ENCODE measurements at places on chromosomes 7 and 10.

- no peak for DNase-seq
Measured at GRCh38 chr10:115814542-115814941, 458.5 kb downstream of the GFRA1 start.

DNA sequence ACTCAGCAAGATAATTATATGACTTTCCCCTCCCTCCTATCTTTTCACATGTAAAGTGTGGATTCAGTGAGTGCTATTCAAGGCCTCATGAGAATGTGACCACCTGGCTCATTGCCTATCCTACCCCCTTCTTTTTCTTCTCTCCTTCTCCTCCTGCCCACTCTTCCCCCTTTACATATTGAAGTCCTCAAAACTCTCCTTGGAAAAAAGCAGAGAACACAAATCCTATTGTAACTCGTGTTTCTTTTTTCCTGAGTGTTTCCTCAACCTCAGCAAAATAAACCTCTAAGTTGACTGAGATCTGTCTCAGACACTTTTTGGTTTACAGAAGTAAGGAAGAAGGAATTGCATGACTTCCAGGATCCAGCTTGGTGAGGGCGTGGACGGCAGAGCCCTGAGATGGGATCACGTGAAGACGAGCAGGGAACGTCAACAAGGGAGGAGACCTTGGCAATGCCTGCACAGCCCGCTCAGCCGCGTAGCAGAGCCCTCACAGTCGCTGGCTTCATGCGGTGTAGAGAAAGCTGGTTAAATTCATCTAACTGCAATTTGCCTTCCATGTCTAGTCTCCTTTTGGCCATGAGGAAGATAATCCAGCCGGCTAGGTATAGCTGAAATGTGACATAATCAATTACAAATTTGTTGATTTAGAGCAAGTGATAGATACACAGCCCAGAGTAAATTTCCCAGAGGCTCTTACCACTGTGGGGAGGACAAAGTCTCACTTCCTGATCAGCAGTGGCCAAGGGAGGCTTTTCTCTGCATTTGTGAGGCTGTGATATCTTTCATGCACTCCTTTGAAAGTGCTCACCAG, 75.7 kb downstream of the LYZL2 start:
- DNase-seq: no peak

GRCh38 chr7:129163875-129164544, 19.5 kb downstream of the TSPAN33 start:
- peak; percentile 80 for DNase-seq

GRCh38 chr7:101677797-101678479, 48.8 kb upstream of the MYL10 start:
- no peak for DNase-seq

DNA sequence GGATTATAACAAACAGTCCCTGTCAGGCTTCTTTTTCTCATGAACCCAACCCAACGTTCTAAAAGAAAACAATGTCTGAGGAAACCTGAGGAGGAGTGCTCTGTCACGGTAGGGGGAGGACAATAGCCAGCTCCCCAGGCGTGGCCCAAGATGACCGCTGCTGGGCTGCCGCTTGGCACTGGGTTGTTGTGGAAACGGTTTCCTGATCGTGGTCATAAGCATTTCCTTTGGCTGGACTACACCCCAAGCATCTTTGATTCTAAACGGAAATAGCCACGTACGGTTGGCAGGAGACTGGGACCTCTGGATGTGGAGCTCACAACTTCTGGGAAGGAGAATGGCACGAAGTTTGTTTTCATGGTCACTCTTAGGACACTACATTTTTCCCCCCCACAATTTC, 30.4 kb upstream of the DMBT1 start:
- DNase-seq: no peak

- no peak for DNase-seq
Measured at GRCh38 chr7:150420242-150420641, 30.2 kb upstream of the GIMAP8 start.

DNA sequence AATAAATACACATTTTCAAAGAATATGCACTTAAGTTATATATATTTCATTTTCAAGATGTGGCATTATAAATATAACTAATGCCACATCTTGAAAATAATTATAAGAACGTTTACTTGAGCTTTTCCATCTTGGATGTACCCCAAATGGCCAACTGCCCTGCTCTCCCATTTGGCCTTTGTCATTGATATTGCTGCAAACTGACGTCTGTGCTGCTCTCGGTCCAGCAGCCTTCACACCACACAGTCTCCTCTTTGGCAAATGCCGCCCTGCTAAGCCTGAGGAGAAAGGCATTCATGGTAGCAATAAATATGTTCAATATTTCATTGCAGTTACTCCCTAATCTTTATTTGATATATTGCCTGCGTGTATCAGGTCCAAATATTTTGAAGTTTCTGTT, 384.6 kb upstream of the ADARB2 start:
- DNase-seq: no peak

DNA sequence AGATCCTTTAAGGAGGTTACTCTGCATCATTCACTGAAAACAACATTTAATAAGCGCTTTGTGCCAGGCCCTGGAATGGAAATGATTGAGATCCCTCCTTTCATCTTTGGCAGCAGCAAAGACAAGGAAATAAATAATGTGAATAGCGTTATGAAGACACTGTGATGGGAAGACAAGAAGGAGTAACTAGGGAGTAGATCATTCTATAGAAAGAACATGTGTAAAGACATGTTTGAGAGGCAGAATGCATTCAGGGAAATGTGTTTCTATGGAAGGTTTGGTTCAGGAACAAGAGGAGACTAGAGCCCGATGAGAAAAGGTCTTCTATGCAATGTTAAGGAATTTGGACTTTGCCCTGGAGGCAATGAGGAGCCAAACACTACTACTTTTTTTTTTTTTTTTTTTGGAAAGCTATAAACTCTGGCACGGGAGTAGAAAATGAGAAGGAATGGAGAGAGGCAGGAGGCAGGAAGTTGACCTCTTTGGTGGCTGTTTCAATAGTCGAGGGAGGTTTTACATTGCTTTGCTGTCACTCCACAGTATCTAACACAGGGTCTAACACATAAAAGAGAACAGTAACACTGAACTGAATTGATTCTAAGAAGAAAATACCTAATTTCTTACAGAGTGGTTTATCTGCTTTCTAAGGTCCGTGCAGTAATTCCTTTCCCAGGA, 44.9 kb downstream of the SMURF1 start:
- DNase-seq: no peak

DNA sequence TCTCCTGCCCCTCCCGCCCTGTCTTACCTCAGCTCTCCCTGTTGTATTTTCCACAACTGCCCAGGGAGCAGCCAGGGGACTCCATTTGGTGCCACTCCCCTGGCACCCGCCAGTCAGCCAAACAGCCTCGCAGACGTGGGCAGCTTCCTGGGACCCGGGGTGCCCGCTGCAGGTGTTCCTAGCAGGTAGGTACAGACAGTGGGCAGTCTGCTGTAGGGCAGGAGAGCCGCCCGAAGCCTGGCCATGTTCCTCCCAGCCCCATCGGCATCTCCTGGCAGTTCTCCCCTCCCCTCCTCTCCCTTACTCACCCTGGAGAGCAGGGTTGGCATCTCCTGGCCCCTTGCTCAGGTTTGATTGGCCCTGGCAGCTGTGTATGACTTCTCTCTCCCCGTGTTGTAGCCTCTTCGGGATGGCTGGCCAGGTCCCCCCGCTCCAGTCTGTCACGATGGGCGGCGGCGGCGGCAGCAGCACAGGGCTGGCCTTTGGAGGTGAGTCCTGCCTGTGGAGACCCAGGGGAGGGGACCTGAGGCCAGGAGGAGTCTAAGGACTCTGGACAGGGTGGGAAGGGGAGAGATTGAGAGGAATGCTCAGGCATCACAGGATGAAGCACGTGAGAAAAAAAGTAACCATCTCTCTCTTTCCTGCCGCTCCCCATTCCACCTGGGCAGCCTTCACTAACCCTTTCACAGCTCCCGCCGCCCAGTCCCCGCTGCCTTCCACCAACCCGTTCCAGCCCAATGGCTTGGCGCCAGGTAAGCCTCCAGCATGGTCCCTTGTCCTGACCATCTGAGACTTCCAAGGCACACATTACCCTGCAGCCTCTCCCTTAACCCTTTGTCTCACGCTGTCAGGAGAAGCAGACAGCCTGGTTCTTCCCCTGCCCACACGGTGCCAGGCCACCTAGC, 11.3 kb downstream of the SAP25 start:
- DNase-seq: no peak

GRCh38 chr7:53672681-53673080, 637.2 kb downstream of the POM121L12 start:
- DNase-seq: no peak

DNA sequence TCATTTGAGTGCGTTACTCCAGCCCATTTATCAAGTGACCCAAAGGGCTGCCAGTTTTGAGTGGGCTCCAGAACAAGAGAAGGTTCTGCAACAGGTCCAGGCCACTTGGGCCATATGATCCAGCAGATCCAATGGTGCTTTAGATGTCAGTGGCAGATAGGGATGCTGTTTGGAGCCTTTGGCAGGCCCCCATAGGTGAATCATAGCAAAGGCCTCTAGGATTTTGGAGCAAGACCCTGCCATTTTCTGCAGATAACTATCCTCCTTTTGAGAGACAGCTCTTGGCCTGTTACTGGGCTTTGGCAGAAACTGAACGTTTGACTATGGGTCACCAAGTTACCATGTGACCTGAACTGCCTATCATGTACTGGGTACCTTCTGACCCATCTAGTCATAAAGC, 358.8 kb upstream of the SEMA3C start:
- no peak for DNase-seq

DNA sequence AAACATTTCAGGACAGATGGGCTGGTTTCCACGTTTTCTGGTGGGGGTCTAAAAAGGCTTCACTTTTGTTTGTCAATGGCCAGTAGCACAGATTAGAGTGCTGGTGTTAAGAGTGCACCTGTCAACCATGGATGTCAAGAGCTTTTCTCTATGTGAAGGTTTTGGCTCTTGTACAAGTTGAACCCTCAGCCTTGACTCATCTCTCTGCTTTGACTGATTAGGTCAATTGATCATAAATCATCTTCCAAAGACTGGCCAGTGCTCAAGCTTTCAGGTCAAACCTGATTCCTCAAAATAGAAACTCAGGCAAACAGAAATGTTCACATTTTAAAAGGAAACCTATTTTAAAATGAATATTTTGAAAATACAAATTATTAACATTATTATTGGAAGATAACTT, 59.6 kb upstream of the SP4 start:
- DNase-seq: no peak

DNA sequence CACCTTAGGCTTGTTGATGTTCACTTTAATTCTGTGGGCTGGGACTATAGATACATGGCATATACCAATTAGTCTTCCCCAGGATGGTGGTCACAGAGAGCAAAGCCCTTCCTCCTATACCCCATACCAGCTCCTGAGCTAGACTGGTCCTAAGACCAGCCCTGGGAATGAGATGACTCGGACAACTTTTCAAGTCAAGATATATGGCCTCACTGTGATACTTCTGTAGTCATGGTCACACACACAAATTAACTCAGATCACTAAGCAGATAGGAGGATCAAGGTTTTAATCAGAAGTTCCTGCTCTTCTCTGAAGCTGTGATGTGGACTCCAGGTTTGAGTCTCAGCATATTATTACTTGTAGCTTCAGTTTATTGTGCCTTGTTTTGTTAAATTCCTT, 53.1 kb downstream of the SLK start:
- no peak for DNase-seq

- no peak for DNase-seq
Measured at GRCh38 chr7:45575501-45576248, 1.5 kb downstream of the ADCY1 start.

GRCh38 chr10:8617792-8618191, 563.3 kb downstream of the GATA3 start:
- DNase-seq: no peak

DNA sequence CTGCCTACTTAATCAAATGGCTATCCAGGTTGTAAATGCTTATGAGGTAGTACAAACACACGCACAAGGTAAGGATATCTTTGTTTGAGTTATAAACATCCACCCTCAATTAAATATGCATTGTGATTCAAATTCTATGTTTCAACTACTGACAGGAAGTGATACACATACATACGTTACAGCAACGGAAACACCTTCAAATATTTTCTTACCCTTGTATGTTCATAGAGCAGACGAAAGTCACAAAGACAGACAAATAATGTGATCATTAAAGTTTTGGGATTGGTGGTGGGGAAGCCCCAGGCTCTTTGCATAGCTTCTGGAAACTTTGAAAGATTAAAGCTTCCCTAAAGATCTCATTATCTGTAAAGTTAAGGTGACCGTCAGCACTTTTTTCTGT, 521.0 kb downstream of the PARD3 start:
- no peak for DNase-seq

- DNase-seq: no peak
Measured at GRCh38 chr10:114471906-114472876, 67.9 kb upstream of the AFAP1L2 start.
